ENCODE measurements at places on chromosomes 7 and 10. TPM values are rescaled to one million over a fixed set of nuclear protein-coding genes. Genes with fewer than 3 reads are reported as not detected.

MYH16 gene
- total RNA-seq: not detected

GRCh38 chr10:74104480-74104879 is 46.1 kb downstream of the AP3M1 start:
- peaks cover 6% of the 10 kb centered on the region for H3K36me3 ChIP-seq
- DNase-seq: no peak
- H3K27ac ChIP-seq: no peak overlapping the region
- no peak overlapping the region for H3K4me3 ChIP-seq
- no peaks in the 10 kb centered on the region for H3K27me3 ChIP-seq

- H3K4me3 ChIP-seq: no peak overlapping the region
- H3K36me3 ChIP-seq: no peaks in the 10 kb centered on the region
- DNase-seq: no peak
- no peak overlapping the region for H3K27ac ChIP-seq
- no peaks in the 10 kb centered on the region for H3K27me3 ChIP-seq
These were observed 43.8 kb upstream of the ARID5B start for GRCh38 chr10:61857746-61858145.

DNA sequence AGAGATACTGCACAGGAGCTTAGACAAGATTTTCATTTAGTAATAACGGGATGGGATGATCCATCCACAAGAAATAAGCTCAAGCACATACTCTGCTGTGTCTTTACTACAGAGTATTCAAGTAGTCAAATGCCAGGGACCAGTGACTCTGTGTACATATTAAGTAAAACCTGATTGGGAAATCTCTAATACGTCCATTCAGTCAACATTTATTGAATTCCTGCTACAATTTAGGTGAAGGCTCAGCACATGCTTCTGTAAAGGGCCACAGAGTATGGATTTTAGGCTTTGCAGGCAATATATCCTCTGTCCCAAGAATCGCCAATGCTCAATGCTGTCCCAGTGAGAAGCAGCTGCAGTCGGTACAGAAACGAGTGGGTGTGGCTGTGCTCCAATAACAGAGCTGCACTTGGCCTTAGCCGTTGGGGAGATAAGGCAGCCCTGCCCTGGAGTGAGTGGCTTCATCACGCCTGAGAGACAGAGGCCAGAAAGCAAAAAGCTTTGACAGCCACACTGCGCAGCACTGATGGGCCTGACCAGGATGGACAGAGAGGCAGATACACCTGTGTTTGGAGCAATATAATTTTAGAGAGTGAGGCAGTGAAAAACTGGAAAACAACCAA is 186.8 kb downstream of the PARD3 start:
- no peaks in the 10 kb centered on the region for H3K27me3 ChIP-seq
- no peak overlapping the region for H3K27ac ChIP-seq
- peaks cover 14% of the 10 kb centered on the region for H3K4me1 ChIP-seq

- no peaks in the 10 kb centered on the region for H3K36me3 ChIP-seq
- peak overlapping the region; percentile 36 for H3K4me3 ChIP-seq
- DNase-seq: peak; percentile 92
- no peaks in the 10 kb centered on the region for H3K27me3 ChIP-seq
These were observed 25.1 kb downstream of the ZMIZ1 start for GRCh38 chr10:79093658-79094411.

Data from gastrocnemius medialis (tissue), 4 donors.